Stimulated activated CD4-positive, alpha-beta T cell treated with anti-CD3 and anti-CD28 coated beads, Interleukin-2, amount 100 ng/mL, for 48 hours (primary cell): ENCODE measurements at places on chromosomes 4 and X.

- DNase-seq, result no peak
Observed at GRCh38 chrX:24528605-24529004, 63.5 kb downstream of the PDK3 start.

GRCh38 chr4:72582853-72583252, 13.8 kb upstream of the ADAMTS3 start:
- no peak for DNase-seq

GRCh38 chr4:8070736-8071718, 87.6 kb downstream of the ABLIM2 start:
- DNase-seq, result no peak

DNA sequence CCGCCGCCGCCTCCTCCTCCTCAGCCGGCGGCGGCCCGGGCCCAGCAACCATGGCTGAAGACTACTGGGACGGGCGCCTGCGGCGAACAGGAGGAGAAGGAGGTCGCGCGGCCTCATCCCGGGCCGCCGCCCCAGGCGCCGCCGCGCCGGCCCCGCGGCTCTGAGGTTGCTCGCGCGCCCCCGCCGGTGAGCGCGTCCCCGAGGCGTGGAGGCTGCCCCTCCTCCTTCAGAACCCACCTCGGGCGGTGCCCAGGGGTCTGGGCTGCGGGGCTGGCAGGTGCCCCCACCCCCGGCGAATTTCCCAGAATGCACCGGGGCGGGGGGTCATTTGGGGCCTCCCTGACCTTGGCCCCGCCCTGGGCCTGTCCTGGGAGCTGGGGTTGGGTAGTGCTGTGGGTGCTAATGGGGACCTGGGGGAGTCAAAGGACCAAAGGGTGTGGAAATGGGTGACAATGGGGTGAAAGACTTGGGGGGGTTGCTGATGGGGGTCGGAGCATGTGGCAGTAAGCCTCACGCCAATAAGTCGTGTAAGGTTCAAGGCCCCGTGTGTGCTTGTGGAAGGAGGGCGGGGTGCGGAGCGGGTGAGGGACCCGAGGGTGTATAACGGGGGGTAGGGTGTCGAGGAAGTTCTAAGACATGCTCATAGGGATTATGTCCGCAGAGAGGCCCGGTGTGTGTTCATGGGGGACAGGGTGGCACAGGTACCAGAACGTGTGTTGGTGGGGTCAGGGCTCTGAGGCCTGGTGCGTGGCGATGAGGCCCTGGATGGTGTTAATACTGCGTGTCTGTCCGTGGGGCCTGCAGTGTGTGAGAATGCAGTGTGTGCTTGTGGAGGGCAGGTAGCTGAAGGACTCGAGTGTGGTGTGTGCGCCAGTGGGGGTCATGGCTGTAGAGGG, 687 bp downstream of the CDK16 start:
- DNase-seq, result peak; percentile 29

GRCh38 chr4:130071746-130072145, 975.8 kb downstream of the C4orf33 start:
- DNase-seq, result no peak

DNA sequence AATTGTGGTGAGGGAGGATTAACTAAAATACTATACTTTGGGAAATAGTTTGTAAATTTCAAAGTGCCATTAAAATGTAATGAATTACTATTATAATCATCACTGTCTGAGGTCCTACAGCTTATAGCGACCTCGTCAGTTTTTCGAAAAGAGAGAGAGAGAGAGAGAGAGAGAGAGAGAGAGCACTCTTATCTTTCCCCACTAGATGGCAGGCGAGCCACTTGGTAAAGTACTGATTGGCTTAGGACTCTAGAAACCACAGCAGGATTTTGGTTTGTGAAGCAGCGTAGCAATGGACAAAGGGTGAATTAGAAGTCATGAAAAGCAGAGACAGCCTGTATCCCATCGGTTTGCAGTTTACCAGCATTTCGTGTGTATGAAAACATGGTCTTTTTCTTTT, 52.5 kb downstream of the LINC00632 start:
- no peak for DNase-seq

GRCh38 chrX:103927030-103927429, 35.4 kb upstream of the TMSB15B start:
- DNase-seq, result no peak

DNA sequence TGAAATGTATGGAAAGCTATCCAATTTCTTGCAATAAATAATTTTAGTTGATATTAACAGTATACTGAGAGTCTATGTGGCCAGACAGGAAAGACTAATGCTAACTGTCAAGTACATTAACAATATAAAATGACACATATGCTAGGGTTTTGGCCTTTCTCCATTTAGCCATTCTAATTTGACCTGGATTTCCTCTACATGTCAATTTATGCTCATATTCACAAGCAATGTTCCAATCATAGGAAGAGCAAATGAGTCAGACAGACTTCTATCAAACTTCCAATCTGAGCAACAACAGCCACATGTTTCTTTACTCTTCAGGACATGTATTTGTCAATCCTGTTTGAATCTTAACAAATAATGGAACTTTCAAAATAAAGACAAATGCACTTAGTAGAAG, 53.6 kb downstream of the CORIN start:
- DNase-seq, result no peak

- no peak for DNase-seq
Observed at GRCh38 chr4:100605144-100605543, 87.3 kb upstream of the EMCN start.

DNA sequence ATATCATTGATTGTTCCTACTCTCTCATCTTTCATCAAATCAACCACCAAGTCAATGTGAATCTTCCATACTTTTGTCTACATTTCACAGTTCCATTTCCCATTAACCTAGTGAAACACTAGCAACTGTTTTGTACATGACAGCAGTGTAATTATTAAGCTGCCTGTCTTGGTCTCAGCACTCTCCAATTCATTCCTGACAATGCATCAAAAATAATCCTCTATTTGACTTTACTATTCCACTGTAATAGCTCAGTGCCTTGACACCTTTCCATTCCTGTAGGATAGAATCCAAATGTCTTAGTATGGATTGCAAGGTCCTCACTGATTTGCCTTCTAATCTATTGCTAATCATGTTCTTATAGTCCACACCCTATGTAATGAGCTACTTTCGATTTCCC, 2405.8 kb downstream of the PCDH7 start:
- no peak for DNase-seq

DNA sequence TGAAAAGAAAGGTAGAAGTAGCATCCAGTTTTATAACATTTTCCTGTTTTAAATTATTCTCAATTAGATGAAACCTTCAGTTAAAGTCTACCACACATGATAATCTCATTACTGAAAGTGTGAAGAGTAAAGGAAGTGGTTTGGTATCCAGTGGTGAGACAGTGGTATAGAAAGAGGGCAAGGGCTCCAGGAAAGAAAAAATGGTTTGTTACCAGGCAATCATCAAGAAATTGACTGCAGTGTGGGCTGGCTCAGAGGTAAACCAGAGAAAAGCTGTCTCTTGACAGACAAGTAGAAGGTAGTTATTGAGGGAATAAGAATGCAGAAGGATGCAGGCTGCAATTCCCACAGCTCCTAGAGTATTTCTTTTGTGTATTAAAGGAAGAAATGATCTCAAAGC, 406.2 kb downstream of the TLL1 start:
- DNase-seq, result no peak

GRCh38 chrX:79524642-79525041, 157.5 kb upstream of the ITM2A start:
- DNase-seq, result no peak

DNA sequence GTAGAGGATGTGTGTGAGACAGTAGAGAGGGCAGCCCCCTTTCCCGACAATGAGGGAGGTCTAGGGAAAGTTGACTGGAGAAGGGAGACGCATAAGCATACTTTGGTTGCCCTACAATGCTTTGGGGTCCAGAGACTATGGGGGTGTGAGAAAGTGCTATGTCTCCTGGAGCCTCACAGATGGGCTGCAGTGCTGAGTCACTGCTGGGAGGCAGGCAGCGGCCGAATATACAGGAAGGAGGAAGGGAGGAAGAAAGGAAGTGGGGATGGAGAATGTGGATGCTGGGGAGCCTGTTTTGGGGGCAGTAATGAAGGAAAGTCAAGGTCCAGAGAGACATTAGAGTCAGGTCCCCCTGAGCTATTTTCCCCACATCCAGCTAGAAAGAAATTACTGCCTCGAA, 12.7 kb downstream of the DRP2 start:
- no peak for DNase-seq

GRCh38 chr4:154456240-154456639, 35.4 kb downstream of the DCHS2 start:
- DNase-seq, result no peak

DNA sequence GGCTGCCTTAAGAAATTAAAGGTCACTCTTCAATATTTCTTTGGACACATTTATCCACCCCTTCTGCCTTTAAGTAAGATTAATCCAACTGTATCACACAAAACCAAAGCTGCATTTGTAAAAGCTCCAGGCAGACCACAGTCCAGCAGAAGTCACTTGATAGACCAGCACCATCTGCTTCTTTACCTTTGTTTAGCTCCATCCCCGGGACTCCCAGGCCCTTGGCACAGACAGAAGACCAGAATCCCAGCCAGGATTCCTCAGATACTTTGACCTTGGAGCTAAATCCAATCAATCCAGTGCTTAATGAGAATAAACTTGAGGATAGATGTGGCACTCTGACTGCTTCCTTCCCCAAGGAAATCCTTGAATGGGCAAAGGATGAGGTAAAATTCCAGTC, 333.1 kb upstream of the RASGEF1B start:
- no peak for DNase-seq
